ENCODE measurements at places on chromosomes 3 and 15. TPM values are rescaled to one million over a fixed set of nuclear protein-coding genes. Genes with fewer than 3 reads are reported as not detected.

The KIF7 gene
- 3.5 TPM for total RNA-seq

The CYP19A1 gene
- 1.5 TPM for total RNA-seq

The SCAMP5 gene
- 0.89 TPM for total RNA-seq

The CRABP1 gene
- total RNA-seq: not detected

The RLBP1 gene
- 0.52 TPM for total RNA-seq

The KLHL40 gene
- total RNA-seq: not detected

The KBTBD13 gene
- not detected for total RNA-seq

The STXBP5L gene
- total RNA-seq: not detected

The SAXO2 gene
- total RNA-seq: not detected

The LRRN1 gene
- total RNA-seq: not detected

The MFN1 gene
- total RNA-seq: 38.2 TPM

DNA sequence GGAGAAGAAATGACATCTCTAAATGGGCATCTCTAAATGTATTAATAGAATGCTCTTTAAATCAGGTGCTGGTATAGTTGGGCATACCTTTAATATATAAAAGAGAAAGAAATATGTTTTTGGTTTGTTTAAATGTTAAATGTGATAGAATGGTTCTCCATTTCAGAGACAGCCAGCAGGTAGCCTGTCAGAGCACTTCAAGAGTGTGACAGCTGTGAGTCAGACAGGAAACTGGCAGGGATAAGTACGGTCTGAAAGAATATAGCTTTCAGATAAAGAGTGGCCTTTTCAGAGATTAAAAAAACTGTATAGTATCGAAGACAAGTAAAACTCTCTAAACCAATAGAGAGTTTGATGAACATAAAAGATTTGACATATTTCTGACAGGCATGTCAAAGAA lies 654.1 kb downstream of the IGSF11 start:
- no peak for DNase-seq

- DNase-seq: no peak
These were observed 367.9 kb upstream of the PROK2 start for GRCh38 chr3:72152551-72153476.

GRCh38 chr3:124381575-124382333 lies 348.5 kb upstream of the UMPS start:
- no peak for DNase-seq

GRCh38 chr3:184004476-184004875 lies 13.2 kb downstream of the ABCC5 start:
- no peak for DNase-seq

DNA sequence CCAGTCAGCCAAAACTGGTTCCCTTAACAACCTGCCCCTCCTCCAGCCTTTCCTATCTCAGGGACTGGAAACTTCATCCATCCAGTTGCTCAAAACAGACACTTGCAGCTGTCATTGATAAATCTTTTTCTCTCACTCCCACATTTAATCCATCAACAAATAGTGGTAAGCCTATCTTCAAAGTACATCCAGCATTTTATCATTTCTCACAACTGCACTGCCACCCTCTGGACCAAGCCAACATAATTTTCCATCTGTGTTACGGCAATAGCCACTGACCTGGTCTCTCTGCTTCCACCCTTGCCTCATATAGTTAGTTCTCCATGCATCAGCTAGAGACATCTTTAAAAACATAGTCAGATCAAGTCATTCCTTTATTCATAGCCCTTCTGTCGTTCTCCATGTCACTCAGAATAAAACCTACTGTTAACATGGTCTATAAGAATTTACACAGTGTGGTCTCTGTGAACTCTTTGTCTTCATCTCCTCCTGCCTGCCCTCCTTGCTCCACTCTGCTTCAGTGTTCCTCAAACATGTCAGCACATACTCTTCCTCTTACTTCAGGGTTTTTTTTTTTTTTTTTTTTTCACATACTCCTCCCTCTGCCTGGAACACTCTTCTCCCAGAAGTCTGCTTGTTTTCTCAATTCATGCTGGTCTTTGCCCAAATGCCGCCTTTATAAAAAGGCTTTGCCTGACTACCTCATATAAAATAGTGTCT lies 102.5 kb upstream of the COL6A5 start:
- no peak for DNase-seq

GRCh38 chr3:159253860-159254259 lies 452.0 kb downstream of the MFSD1 start:
- no peak for DNase-seq

- DNase-seq: no peak
These were observed 642 bp downstream of the SCAP start for GRCh38 chr3:47475029-47475569.

Data from activated T-helper 2 cell treated with anti-CD3 and anti-CD28 coated beads, Interferon-gamma antibody, Interleukin-2, Interleukin-4, amounts not matched to agents 10 μg/mL and 5 μg/mL and 100 μg/mL, durations not matched to agents 14 hours and 24 hours and 36 hours (primary cell).